ENCODE measurements at places on chromosomes 2 and 18.

DNA sequence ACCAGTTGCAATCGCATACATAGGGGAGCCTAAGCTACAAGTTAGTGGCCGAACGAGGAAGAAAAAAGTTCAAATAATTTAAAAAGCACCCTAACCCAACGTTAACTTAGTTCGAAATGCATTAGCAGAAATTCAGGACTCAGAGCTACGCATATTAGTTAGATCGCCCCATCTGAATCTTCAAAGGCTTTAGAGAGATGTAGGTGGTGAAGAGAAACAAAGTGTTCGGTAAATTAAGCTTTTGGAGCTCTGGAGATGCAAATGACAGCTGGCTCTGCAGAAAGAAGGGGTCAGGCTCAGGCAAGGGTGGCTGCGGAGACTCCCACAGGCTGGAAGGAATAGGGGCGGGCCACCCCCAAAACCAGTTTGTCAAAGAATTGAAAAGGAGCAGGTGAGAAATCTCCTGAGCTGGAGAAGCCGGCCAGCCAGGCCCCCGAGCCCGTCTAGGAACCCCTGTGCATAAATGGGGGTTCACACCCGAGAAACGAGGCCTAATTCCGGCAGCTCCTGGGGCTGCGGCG lies 621 bp downstream of the TXNL1 start:
- DNase-seq: no peak

DNA sequence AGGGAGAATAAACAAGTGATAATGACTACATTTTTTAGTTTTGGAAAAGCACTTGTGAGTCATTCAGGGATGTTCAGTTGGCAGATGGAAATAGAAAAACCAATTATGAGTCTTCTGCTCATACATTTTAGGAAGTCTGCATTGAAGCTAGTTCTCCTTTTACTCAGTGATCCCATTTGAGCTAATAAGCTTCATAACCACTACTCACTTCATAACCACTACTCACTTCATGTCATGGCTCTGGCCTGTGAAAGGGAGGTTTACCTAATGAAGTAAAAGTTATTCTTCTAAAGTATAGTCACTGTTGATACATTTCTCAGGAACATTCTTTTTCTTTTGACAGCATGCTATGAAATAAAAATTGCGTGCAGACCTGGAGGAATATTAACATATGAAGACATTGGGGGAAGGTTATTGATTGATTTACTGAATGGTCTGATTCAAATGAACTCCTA lies 948.7 kb downstream of the TSN start:
- no peak for DNase-seq

- no peak for DNase-seq
Measured at GRCh38 chr2:24824071-24824588, 30.9 kb downstream of the CENPO start.

DNA sequence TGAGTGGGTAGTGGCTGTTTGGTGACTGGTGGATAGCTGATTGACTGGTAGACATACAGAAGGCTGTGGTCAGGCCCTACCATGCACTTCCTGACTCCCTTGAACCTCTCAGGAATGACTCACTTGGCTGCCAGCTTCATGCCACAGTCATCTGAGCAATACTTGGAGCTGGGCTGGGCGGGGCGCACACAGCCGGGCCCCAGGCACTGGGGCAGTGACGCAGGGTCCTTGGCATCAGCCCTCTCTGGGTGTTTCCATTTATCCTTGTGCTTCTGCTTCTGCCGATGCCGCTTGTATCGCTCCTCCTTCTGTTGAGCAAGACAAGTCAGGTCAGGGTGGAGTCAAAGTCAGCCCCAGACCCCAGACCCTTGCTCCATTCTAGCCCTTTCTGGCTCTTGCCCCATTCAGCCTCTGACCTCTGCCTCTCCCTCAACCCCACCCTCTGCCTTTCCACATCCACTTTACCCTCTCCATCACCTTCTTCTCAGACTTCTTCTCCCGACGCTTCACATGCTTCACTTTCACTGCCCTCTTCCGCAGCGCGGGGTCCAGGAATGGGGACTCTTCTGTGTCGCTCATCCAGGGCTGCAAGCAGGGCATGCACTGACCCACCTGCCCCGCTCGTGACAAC lies 3.0 kb upstream of the MBD1 start:
- no peak for DNase-seq

- DNase-seq: no peak
Measured at GRCh38 chr18:75110846-75111415, 98.0 kb downstream of the PTGR3 start.

DNA sequence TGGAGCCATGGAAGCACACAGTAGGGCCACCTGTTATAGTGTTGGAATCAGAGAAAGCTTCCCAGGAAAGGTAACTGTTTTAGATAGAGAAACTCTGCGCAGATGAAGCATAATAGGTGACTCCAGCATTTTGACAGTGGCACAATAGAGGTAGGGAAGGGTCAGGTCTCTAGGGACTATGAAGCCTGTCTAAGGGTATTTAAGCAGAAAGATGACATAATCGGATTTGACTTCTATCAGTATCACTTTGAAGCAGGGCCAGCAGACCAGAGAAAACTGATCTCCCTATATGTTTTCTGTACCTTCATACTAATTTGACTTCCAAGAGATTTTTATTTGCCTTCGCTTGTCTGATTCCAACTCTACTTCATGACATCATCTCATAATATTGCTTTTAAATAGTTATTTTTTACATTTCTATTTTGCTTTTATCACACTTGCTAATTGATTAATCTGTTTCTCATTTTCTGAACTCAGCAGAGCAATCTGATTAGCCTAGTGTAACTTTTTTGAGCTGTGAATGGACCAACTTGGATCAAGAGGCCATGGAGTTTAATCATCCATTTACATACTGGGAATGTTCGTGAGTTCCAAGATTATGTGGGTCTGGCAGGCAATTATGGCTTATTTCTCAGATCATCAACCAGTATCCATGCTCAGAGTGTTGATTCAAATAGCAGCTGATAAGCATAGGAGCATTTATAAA lies 8.4 kb upstream of the HIBCH start:
- no peak for DNase-seq

DNA sequence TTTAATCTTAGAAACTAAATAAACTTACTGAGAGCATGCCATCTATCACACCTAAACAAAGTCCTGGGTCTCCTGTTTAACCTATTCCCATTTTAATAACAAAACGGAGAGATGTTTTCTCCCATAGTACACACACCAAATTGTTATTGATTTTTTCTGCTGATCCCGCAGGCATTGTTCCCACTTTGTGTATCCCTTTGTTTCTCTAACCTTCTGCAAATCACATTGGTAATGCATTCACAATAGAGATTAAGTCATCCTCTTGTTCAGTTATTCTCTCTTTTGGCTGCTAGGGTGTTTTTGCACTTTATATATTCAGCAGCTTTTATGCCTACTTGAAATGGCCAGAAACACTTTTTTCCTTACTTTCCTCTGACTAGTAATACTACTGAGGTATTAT lies 1071.9 kb upstream of the CDH2 start:
- DNase-seq: no peak

DNA sequence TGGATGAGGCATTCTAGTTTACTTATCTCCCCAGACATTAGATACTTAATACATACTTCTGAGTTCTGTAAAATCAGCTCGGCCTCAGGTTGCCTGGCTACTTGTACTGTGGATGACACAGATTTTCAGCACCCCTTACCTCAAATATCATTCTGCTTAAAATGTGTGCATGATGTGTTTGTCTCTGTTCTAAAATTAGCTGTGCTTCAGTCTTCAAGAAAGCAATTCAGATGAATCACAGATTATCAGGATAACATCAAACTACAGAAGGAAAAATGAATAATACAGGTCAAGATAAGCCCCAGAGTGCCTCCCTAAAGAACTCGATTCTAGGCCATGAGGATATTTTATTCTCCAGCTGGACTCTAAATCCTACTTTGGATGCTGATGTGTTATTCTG lies 21.3 kb upstream of the MAPRE2 start:
- DNase-seq: no peak

GRCh38 chr2:235827585-235827992 lies 333.7 kb downstream of the AGAP1 start:
- no peak for DNase-seq

DNA sequence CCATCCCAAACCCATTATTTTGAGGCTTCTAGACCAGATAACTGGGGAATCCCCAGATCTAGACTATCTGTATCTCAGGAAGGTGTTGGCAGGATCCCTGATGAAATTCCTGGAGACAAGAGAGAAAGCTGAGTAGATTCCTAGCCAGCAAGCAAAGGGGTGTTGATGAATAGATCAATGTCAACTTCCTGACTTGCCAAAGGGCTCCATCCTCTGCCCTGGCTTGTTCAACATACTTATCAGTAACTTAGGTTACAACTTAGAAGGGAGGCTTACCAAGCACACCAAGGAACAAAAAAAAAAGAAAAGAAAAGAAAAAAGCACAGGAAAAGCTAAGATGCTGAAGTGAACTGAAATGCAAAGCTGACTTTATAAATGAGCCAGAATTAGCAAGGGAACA lies 53.3 kb downstream of the TNS1 start:
- DNase-seq: no peak

- DNase-seq: no peak
Measured at GRCh38 chr2:132953771-132954170, 283.8 kb upstream of the LYPD1 start.
